ENCODE measurements at places on chromosomes 3 and 15. TPM values are rescaled to one million over a fixed set of nuclear protein-coding genes. Genes with fewer than 3 reads are reported as not detected.

The KLHDC8B gene
- total RNA-seq = 6.8 TPM

GRCh38 chr3:79018671-79019136 lies 749.1 kb downstream of the ROBO1 start:
- no peaks in the 10 kb centered on the region for H3K36me3 ChIP-seq
- no peaks in the 10 kb centered on the region for H3K27me3 ChIP-seq
- peaks cover 19% of the 10 kb centered on the region for H3K4me1 ChIP-seq
- no peak for DNase-seq

DNA sequence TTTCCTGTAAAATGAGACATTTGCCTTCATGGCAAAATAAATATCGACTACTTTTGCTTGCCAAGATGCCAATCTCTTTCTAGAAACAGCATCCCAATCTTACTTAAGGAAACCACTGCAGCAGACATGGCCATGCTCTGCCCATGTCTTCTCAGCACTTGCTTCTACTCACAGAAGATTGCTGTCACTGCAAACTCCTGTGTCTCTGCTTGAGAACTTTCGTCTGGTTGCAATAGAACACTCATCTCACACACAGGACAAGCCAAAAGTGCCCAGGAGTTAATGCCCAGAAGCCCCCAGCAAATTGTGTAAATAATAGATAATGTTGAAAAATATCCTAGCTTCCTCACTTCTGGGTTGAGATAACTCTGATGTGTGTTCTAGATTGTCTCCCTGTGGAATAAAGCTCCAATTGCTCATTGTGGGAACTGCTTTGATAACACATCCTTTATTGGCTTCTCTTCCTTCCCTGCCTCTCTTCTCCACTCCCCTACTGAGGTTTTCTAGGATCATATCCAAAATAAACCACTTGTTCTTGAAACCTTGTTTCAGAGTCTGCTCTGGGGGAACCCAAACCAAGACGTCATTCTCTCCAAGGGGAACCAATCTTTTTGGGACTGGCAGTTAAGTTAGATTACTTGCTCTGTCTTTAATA lies 156.3 kb upstream of the STRIT1 start:
- no peaks in the 10 kb centered on the region for H3K4me1 ChIP-seq
- no peak for DNase-seq
- H3K4me3 ChIP-seq = no peak overlapping the region
- H3K27me3 ChIP-seq = no peaks in the 10 kb centered on the region
- H3K27ac ChIP-seq = no peak overlapping the region
- no peaks in the 10 kb centered on the region for H3K36me3 ChIP-seq

GRCh38 chr3:148036331-148036876 lies 627.2 kb downstream of the ZIC1 start:
- DNase-seq = no peak
- H3K27me3 ChIP-seq = no peaks in the 10 kb centered on the region
- no peak overlapping the region for H3K4me3 ChIP-seq
- no peaks in the 10 kb centered on the region for H3K4me1 ChIP-seq
